Activated CD8-positive, alpha-beta T cell treated with anti-CD3 and anti-CD28 coated beads for 36 hours (primary cell): ENCODE measurements at places on chromosomes 16 and 17. TPM values are rescaled to one million over a fixed set of nuclear protein-coding genes. Genes with fewer than 3 reads are reported as not detected.
A peak's percentile ranks its signal among the peaks of the same experiment; 100 is the strongest.

Gene ZDHHC1
- total RNA-seq, result 0.54 TPM

- H3K4me3 ChIP-seq, result no peak overlapping the region
- no peaks in the 10 kb centered on the region for H3K36me3 ChIP-seq
- peaks cover 9% of the 10 kb centered on the region for H3K4me1 ChIP-seq
- DNase-seq, result no peak
- H3K27me3 ChIP-seq, result no peaks in the 10 kb centered on the region
Measured at GRCh38 chr17:32763855-32764439, 113.0 kb downstream of the MYO1D start.

Gene EVPLL
- total RNA-seq, result not detected

DNA sequence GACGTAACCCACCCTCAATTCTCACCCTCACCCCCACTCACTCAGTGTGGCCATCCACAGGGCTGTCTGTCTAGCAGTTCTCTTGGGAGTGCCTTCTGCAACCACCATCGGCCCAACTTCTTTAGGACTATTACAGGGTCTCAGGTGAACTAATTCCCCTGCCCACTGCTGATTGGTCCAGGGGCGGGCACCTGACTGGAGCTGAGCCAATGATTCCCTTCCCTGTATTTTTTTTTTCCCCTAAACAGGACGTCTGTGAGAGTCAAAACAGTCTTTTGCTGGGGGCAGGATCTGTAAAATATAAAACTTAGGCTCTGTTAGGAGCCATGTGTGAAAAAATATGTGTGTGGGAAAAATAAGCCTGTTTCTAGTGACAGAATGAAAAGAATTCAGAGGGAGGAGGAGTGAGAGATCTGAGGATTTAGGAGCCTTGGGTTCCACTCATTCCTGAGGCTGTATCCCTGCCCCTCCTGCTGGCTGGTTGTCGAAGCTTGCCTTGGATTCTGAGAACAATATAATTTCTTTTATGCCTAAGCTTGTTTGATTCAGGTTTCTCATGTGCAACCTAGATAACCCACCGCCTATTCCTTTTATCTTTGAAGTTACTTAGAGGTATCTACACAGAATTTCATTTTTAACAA lies 115.0 kb downstream of the SPACA3 start:
- H3K27ac ChIP-seq, result no peak overlapping the region
- H3K27me3 ChIP-seq, result peaks cover 8% of the 10 kb centered on the region
- no peak for DNase-seq
- no peaks in the 10 kb centered on the region for H3K4me1 ChIP-seq

Gene HBQ1
- total RNA-seq, result 3.2 TPM

GRCh38 chr17:17198281-17198680 lies 7.9 kb downstream of the PLD6 start:
- no peak overlapping the region for H3K4me3 ChIP-seq
- no peak overlapping the region for H3K27ac ChIP-seq
- peaks cover 10% of the 10 kb centered on the region for H3K4me1 ChIP-seq
- DNase-seq, result no peak
- no peaks in the 10 kb centered on the region for H3K27me3 ChIP-seq

Gene HBA2
- total RNA-seq, result not detected

Gene KRT31
- not detected for total RNA-seq

DNA sequence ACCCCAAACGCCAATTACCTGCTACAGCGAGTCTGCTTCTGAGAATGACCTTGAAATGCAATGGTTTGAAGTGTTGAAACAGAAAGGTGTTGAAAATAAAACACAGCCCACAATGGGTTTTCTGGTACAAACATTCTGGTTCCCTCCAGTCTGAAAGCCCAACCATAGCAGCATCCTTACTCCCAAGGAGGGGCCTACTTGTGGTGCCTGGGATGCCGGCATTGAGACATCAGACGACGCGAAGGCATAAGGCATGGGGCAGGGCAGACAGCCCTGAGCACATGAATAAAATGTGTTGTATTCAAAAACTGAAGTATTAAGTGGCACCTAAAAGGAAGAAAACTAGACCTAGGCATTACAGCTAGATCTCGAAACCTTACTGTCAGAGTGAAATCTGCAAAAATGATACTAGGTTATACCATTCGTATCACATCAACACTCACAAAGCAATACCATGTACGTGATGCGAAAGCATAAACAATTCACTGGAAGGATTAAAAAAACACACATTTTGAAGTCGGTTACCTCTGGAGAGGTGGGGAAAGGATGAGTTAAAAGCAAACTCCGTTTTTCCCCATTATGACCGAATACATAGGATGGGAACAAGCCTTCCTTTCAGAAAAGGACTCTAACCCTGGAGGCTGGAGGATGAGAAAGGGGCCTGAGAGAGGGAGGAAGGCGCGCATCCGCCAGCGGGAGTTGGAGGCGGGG lies 702 bp downstream of the NUDT21 start:
- peaks cover 43% of the 10 kb centered on the region for H3K4me1 ChIP-seq
- H3K27me3 ChIP-seq, result no peaks in the 10 kb centered on the region
- peak overlapping the region; percentile 92 for H3K27ac ChIP-seq
- peak overlapping the region; percentile 80 for H3K4me3 ChIP-seq
- no peak for DNase-seq

DNA sequence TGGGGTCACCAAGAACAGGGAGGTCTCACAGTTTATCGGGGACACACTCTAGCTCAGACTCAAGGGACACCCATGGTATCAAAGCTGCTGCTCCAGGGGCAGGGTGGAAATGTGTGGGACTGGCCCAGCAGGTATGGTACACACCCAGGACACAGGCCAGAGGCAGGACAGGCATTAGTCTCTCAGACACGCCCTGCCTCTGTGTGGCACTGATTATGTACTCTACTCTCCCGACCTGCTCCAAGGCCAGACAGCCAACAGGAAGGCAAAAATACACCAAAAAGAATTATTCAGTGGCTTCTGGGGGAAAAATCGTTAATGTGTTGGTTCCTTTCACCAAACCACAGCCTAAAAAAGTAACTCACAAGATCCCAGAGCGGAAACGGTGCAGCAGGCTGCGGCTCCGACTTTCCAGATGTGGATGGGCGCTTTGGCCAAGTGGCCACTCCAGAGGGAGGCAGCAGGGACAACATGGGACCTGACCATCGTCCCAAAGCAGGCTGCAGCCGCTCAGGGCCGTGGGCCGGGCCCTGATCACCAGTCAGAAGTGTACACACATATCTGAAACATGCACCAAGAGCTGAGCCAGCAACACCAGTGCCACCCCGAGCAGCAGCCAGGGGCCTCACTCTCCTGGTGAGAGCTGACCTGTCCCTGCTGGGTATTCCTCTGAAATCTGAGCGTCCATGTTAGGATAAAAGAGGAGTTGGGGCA lies 1.0 kb upstream of the SIRT7 start:
- H3K27me3 ChIP-seq, result no peaks in the 10 kb centered on the region
- H3K36me3 ChIP-seq, result peaks cover 14% of the 10 kb centered on the region
- DNase-seq, result no peak

Gene CDK12
- total RNA-seq, result 61.4 TPM

DNA sequence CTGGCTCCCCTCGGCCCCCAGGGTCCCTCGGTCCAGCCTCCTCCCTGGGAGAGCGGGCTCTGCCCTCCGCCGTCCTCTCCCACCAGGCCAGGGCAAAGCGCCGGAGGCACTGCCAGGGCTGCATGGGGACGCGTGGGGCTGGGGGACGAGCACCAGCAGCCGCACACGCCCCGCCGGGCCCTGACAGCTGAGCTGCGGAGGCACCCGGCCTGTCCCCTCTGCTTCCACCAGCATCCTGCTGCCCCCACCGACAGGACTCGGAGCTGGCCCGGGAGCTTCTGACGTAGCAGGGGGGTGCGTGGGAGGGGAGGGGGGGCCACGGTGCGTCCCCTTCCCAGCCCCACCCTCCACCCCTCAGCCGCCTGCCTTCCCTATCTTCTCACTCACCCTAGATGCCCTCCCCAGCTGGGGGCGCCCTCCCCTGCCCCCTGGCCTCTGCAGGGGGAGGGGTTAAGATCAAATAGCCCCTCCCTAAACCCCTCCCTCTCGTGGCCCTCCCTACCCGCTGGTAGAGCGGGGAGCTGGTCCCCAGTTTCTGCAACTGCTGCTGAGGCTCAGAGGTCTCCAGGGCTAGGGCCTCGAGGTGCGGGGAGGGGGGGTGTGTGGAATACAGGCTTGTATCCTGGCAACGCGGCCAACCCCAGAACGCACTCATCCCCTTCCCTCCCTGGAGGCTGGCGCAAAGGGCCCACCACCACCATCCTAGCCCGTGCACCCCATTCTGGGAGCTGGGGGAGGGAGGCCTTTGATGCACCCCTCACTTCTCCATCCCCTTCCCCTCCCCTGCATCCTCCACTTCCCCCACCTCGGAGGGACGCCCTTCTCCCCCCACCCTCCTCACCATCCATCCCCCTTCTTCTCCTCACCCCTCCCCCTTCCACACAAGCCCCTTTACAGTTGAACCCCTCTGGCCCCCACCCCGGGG lies 1.0 kb downstream of the SRCIN1 start:
- no peak overlapping the region for H3K27ac ChIP-seq
- H3K4me1 ChIP-seq, result peaks cover 15% of the 10 kb centered on the region
- H3K36me3 ChIP-seq, result no peaks in the 10 kb centered on the region
- H3K4me3 ChIP-seq, result peak overlapping the region; percentile 36

- no peak overlapping the region for H3K27ac ChIP-seq
- peak overlapping the region; percentile 83 for H3K4me3 ChIP-seq
- no peak for DNase-seq
- H3K27me3 ChIP-seq, result no peaks in the 10 kb centered on the region
- peaks cover 49% of the 10 kb centered on the region for H3K36me3 ChIP-seq
- peaks cover 29% of the 10 kb centered on the region for H3K4me1 ChIP-seq
Measured at GRCh38 chr17:82645516-82645915, 2.7 kb downstream of the WDR45B start.

DNA sequence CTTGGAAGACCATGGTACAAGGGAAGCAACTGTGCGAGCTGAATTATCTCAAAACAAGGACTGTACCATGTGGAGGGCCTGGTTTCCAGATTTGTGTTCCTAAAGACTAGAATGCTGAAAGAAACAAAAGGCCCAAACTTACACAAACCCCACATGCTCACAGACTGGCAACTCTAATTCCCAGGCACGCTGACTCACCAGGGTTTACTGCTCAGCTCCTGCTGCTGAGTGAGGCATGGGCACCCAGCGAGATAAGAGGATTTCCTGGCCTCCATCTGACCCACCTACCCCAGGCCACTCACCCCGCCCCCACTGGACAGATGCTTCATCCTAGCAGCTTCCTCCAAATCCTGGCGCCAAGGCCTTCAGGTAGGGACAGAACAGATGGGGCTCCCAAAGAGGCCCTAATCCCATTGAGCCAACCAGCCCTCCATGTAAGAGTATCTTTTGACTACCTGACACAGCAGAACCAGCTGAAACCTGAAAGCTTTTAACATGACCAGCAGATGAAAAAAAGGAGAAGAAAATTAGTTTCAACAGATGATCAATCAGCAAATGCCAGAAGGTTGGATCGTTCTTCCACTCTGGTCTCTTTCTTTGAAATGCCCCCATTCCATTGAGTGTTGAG lies 33.9 kb downstream of the DCUN1D3 start:
- peak; percentile 18 for DNase-seq
- H3K27me3 ChIP-seq, result no peaks in the 10 kb centered on the region
- H3K4me1 ChIP-seq, result peaks cover 21% of the 10 kb centered on the region
- peak overlapping the region; percentile 73 for H3K27ac ChIP-seq
- H3K4me3 ChIP-seq, result no peak overlapping the region

Gene ODAD4
- 1.4 TPM for total RNA-seq

Gene TBC1D3H
- total RNA-seq, result not detected

GRCh38 chr17:47622180-47622549 lies 27.6 kb upstream of the KPNB1 start:
- peaks cover 38% of the 10 kb centered on the region for H3K36me3 ChIP-seq
- H3K4me3 ChIP-seq, result no peak overlapping the region
- H3K27ac ChIP-seq, result no peak overlapping the region
- DNase-seq, result no peak

Gene CDR2L
- 0.59 TPM for total RNA-seq

- H3K4me1 ChIP-seq, result peaks cover 30% of the 10 kb centered on the region
- H3K27ac ChIP-seq, result no peak overlapping the region
- H3K27me3 ChIP-seq, result no peaks in the 10 kb centered on the region
- peaks cover 44% of the 10 kb centered on the region for H3K36me3 ChIP-seq
Measured at GRCh38 chr16:30417529-30418349, 10.3 kb downstream of the ZNF771 start.

DNA sequence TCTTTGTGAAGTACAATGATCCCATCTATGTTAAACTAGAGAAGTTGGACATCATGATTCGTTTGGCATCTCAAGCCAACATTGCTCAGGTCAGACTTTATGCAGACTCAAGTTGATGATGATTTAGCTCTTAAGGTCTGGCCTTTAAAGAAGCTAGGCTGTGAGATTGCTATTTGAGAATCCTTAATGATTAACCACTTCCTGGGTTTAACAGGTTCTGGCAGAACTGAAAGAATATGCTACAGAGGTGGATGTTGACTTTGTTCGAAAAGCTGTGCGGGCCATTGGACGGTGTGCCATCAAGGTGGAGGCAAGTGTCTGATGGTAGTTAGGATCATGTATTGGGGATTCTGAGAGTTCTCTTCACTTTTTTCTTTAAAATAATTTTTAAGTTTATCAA lies 40.3 kb downstream of the AP2B1 start:
- no peak overlapping the region for H3K4me3 ChIP-seq
- peaks cover 18% of the 10 kb centered on the region for H3K36me3 ChIP-seq
- no peaks in the 10 kb centered on the region for H3K4me1 ChIP-seq
- H3K27ac ChIP-seq, result no peak overlapping the region
- DNase-seq, result no peak

Gene SHMT1
- 45.1 TPM for total RNA-seq

Gene EVPL
- 0.34 TPM for total RNA-seq

GRCh38 chr16:48555155-48555554 lies 54.8 kb downstream of the N4BP1 start:
- peaks cover 51% of the 10 kb centered on the region for H3K36me3 ChIP-seq
- H3K4me1 ChIP-seq, result peaks cover 72% of the 10 kb centered on the region
- DNase-seq, result no peak
- H3K4me3 ChIP-seq, result no peak overlapping the region

DNA sequence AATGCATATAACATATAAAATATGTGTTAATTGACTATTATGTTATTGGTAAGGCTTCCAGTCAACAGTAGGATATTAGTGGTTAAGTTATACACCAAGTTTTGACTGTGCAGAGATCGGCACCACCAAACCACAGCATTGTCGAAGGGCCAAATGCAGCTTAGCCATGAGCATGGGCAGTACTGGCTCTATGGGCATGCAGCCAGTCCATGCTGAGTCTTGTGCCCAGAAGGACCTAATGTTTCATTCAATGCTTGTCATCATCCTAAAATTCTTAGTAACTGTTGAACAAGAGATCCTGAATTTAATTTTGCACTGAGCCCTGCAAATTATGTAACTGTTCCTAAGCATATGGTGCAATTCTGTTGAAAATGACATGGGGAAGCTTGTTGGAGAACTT lies 233.4 kb upstream of the HS3ST3A1 start:
- H3K27me3 ChIP-seq, result no peaks in the 10 kb centered on the region
- H3K36me3 ChIP-seq, result no peaks in the 10 kb centered on the region
- H3K27ac ChIP-seq, result no peak overlapping the region
- DNase-seq, result no peak

Gene USB1
- total RNA-seq, result 32.9 TPM

- H3K27me3 ChIP-seq, result no peaks in the 10 kb centered on the region
- no peaks in the 10 kb centered on the region for H3K4me1 ChIP-seq
- no peak overlapping the region for H3K4me3 ChIP-seq
- H3K27ac ChIP-seq, result no peak overlapping the region
- H3K36me3 ChIP-seq, result no peaks in the 10 kb centered on the region
- no peak for DNase-seq
Measured at GRCh38 chr16:87042551-87043230, 274.5 kb downstream of the C16orf95 start.

- no peak for DNase-seq
- no peak overlapping the region for H3K4me3 ChIP-seq
- no peak overlapping the region for H3K27ac ChIP-seq
- H3K27me3 ChIP-seq, result no peaks in the 10 kb centered on the region
- H3K36me3 ChIP-seq, result no peaks in the 10 kb centered on the region
Measured at GRCh38 chr17:47295874-47296255, 27.9 kb upstream of the EFCAB13 start.

Gene SLC5A11
- 0.78 TPM for total RNA-seq

Gene CCDC78
- total RNA-seq, result 4.6 TPM
